ENCODE measurements at places on chromosomes 6 and 20.

- no peak for DNase-seq
Measured at GRCh38 chr6:7051780-7052442, 55.9 kb upstream of the RREB1 start.

- DNase-seq: no peak
Measured at GRCh38 chr6:77143659-77144447, 319.4 kb downstream of the HTR1B start.

GRCh38 chr20:6613280-6613861, 154.1 kb upstream of the BMP2 start:
- no peak for DNase-seq

- no peak for DNase-seq
Measured at GRCh38 chr6:8468552-8469356, 33.4 kb upstream of the SLC35B3 start.

- no peak for DNase-seq
Measured at GRCh38 chr20:58650181-58650775, 805 bp upstream of the STX16 start.

DNA sequence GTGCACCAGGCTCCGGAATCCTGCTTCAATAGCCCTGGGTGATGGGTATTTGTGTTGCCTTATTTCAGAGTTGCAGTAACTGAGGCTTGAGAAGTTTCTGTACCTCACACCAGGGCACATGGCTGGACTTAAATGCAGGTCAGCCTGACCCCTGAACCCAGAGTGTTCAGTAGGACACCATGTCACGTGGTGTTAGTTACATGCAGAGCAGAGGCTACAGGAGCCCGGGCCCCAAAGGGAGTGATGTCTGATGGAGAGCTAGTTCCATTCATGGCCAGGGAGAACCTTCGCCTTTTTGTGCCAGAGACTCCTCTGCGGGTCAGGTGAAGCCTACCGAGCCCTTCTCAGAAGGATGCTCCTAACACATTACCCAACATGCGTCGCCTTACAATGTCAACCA, 161.4 kb upstream of the CST7 start:
- no peak for DNase-seq

DNA sequence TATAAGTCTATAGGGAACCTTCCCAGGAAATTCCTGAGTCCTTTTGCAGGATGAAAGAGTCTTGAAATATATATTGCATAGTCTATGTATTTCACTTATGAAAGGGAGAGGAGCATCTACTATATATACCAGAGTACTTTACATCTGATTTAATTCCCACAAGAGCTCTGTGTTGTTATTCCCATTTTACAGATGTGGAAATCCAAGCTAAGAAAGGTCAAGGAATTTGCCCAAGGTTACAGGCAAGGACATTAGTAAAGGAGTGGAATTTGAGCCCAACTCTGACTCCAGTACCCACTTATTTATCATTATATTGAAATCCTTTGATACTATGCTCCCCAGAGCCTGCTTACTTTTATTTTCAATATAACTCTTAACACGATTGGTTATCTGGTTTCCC, 2.6 kb downstream of the SESN1 start:
- no peak for DNase-seq

DNA sequence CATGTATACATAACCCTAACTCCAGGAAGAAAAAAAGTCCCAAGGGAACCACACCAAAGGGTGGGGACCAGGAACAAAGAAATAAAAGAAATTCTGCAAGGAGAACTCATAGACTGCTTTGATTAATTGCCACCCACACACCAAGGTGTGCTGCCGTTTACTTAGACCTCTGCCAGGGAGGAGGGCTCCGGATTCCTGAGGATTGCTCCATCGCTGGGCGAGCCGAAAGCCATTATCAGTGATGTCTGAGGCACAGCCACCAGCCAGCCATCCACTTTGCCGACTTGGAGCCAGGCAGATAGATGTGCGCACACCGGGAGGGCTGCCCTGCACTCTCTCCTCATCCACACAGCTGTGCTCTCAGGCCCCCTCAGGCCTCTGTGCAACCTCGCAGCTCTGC, 272.7 kb upstream of the FOXQ1 start:
- no peak for DNase-seq

- DNase-seq: peak; percentile 59
Measured at GRCh38 chr20:31841928-31842327, 3.5 kb downstream of the FOXS1 start.

DNA sequence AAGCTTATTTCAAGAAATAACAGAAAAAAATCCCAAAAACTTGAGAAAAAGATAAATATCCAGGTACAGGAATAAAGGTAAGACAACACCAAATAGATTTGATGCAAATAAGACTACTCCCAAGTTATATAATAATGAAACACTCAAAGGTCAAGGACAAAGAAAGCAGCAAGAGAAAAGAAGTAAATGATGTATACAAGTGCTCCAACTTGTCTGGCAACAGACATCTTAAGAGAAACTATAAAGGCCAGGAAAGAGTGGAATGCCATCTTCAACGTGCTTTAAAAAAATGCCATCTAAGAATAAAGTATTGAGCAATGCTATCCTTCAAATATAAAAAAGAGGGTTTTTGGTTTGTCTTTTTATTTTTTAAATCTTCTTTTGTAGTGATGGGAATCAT, 54.2 kb downstream of the REV3L start:
- DNase-seq: no peak

- DNase-seq: peak; percentile 52
Measured at GRCh38 chr6:108133594-108134179, 32.1 kb upstream of the NR2E1 start.

DNA sequence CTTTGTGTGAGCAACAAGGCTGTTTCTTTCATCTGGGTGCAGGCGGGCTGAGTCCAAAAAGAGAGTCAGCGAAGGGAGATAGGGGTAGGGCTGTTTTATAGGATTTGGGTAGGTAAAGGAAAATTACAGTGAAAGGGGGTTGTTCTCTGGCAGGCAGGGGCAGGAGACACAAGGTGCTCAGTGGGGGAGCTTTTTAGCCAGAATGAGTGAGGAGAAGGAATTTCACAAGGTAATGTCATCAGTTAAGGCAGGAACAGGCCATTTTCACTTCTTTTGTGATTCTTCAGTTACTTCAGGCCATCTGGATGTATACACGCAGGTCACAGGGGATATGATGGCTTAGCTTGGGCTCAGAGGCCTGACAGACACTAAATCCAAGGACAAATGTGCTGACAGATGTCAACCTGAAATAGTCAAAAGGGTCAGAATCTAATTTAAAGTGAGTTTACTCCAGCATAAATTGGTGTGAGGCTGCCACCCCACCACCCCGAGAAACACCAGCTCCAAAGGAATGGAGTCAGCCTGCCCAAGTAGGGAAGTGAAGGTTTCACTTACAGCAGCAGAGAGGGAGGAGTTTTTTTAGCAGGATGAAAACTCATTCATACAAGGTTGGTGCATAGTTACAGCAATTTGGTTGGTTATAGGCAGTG, 560.0 kb upstream of the CDH4 start:
- no peak for DNase-seq

GRCh38 chr6:166029506-166029905, 138.1 kb downstream of the TBXT start:
- no peak for DNase-seq

DNA sequence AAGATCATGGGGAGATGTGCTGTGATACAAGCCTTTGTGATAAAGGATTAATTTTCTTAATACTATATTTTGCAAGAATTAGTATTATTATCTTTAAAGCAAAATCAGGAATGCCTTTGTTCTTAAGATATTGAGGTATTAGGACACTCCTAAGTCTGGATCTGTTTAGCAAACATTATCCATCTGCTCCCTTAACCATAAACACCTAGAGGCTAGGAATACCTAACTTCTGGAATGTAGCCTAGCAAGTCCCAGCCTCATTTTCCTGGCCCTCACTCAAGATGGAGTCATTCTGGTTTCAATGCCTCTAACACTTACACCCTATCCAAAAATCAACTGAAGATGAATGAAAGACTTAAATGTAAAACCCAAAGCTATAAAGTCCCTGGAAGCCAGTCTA, 106.3 kb upstream of the GJE1 start:
- no peak for DNase-seq

GRCh38 chr6:82836022-82836575, 229.5 kb downstream of the UBE3D start:
- DNase-seq: no peak

- DNase-seq: no peak
Measured at GRCh38 chr6:24780206-24780605, 5.5 kb downstream of the GMNN start.

GRCh38 chr6:17450832-17451231, 57.4 kb downstream of the CAP2 start:
- no peak for DNase-seq

DNA sequence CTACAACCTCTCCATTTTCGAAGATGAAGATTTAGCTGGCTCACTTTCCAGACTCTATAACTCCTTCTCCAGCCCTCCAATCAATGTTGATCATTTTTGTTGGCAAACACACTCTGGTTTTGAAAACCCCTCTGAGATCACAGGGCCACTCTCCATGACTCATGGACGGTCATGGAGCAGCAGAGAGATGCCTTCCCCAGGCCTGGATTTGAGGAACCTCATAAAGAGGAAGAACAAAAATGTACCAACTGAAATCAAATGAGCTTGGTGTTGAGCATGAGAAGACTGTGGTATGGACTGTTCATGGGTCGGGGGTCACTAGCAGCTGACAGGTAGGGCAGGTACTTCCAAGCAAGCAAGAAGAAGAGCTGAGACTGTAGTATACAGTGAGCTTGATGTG, 112.8 kb upstream of the INSM1 start:
- DNase-seq: no peak

DNA sequence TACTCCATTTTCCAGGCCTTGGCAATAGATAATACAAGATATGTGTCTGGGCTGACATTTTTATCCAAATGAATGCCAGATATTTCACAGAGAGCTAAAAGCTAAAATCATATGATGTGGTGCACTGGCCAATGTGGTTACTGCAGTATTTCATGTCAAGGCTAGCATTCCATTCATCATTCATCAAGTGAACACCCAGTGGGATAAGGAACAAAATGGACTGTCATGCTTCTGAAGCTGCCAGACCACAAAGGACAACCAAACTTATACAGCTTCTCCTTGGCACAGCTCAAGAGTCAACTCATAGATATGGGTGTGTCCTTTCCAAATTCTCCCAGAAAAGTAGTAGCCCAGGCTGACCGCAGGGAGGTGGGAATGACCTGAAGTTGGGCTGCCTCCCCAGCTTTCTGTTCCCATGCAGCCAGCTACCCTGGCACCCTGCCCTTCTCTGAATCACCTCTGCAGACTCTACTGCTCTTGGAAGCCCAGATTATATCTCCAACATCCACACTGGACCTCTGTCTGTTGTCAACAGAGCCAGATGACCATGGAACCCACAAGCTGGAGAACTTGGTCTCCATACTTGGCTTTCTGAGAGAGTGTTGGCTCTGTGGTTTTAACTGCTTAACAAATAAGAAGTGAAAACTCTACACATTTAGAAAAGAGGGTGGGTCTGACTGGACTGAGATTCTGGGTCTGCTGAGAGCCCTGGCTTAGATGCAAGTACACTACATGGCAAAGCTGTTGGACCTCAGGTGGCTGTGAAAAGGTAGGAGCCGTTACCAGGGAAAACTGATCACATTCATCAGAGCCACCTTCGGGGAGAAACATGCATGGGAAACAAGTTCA, 122.8 kb downstream of the ALDH8A1 start:
- DNase-seq: peak; percentile 95

DNA sequence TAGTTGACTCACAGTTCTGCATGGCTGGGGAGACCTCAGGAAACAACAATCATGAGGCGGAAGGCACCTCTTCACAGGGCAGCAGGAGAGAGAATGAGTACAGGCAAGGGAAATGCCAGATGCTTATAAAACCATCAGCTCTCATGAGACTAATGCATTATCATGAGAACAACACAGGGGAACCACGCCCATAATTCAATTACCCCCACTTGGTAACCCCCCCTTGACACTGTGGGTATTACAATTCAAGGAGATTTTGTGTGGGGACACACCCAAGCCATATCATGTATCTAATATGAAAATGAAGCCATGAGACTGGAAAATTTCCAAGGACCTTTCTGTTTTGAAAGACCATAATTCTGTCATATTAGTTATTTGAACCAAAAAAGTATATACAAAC, 342.4 kb upstream of the PLCB4 start:
- DNase-seq: no peak

GRCh38 chr20:46174469-46175126, 56.5 kb downstream of the CD40 start:
- no peak for DNase-seq

DNA sequence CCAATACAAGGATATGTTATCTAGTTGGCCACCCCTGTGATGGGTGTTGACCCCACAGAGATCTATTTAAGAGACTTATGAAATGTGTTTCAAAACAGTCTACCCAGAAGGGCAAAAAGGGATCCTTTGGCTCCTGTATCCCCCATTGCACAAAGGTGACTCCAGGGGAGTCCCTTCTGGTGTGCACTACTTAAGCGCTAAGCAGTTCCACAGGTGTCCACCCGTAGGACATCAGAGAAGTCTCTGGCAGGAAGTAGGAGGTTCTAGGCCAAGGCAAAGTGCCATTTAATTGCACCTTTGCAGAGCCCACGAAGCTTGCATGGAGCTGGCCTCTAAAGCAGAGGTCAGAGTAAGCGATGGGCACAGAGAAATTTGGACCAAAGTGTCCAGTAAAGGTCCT, 147.7 kb downstream of the MRPL14 start:
- no peak for DNase-seq

- DNase-seq: no peak
Measured at GRCh38 chr6:80129485-80129884, 23.0 kb downstream of the BCKDHB start.

DNA sequence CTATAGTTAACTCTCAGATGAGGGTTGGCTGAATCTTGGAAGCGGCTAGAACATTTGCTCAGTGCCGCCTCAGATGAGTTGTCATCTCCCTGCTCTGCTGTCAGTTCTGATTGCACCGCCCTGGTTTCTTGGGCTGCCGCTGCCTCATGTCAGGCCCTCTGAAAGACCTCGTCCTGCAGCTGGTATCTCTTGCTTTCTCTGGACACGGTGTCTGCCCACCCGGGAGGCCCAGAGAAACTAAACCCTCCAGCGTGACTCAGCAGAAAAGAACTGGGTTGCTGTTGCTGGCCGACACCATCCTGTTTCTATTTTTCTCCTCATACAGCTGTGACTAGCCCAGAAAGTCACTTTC, 355.4 kb downstream of the CD83 start:
- DNase-seq: no peak

DNA sequence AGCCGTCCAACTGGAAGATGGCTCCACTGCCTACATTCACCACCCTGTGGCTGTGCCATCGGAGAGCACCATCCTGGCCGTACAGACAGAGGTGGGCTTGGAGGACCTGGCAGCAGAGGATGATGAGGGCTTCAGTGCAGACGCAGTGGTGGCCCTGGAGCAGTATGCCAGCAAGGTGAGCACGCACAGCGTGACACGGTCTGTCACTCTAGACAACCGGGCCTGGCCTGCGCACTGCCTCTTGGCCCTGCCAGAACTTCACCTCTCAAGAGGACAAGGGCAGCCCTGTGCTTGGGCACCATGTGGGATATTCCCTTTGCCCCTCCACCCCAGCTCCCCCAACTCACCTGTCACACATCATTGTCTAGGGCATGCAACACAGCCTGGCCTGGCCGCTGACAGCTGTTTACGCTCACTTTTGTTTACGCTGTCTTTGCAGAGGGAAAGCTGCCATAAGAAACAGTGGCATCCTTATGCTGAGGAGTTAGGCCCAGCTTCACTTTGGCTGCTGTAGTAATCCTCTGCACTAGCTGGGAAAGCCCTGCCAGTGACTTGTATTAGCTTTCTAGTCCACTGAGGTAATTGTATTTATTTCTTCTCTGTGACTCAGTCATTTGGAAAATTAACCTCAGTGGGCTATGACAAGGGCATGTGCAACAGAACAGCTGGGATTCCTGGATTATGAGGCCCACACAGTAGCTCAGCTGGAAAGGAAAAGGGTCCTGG, 9.8 kb upstream of the DEF6 start:
- DNase-seq: peak; percentile 6

Data from HFFc6 (cell line).